ENCODE measurements at places on chromosomes 11 and 22.

DNA sequence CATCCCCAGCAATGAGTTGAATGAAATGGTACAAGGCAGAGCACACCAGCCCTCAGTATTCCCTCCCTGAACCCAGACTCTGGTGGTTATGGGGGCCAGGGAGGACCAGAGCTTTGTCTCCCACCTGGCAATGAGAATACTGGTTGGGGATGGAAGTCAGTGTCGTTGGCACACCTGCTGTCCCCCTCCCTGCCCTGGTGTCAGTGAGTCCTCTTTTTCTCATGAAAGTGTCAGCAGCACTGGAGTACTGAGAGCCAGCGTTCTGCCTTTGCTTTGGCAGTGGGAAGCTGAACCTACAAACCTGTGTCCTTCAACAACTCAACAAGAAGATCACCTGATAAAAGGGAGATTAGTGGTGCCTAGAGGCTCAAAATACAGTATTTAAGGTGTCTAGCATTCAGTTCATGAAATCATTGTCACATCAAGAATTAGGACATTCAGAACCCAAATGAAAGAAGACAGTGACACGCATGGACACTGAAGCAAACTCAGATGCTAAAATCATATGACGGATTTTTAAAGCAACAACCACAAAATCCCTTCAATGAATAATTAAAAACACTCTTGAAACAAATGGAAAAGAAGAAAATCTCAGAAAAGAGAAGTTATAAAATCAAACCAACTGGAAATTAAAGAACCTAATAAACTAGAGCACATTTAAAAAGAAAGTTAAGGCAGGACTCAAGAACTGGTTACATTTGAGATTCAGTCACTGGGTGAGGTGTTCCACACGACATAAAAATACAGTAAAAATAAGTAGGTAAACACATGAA, 77.5 kb upstream of the VPREB1 start:
- no peak for DNase-seq

- no peak for DNase-seq
These were observed 926 bp downstream of the PRR5L start for GRCh38 chr11:36296884-36297543.

DNA sequence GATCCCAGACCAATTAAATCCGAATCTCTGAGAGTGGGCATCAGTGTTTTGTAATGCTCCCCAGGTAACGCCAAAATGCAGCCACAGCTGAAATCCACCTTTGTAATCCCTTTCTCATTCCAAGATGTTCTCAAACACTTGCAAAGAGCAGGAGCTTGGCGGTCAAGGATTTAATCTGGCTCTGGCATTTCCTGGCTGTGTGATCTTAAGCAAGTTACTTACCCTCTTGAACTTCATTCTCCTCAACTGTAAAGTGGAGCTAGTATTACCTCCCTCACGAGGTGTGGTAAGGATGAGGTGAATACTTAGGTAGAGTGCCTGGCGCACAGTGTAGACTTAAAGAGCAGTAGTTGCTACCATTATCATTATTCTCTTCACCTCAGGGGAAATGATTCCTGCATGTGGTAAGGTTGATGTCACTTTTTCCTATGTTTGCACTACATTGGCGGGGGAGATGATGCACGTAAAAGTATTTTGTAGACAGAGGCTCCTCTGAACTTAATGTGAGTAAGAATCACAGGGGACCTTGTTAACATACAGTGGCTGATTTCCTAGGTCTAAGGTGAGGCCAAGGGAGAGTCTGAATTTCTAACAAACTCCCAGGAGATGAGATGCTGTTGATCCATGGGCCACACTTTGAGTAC, 210.4 kb upstream of the PITPNB start:
- DNase-seq: no peak

GRCh38 chr11:12949453-12949852, 59.7 kb upstream of the RASSF10 start:
- DNase-seq: no peak

DNA sequence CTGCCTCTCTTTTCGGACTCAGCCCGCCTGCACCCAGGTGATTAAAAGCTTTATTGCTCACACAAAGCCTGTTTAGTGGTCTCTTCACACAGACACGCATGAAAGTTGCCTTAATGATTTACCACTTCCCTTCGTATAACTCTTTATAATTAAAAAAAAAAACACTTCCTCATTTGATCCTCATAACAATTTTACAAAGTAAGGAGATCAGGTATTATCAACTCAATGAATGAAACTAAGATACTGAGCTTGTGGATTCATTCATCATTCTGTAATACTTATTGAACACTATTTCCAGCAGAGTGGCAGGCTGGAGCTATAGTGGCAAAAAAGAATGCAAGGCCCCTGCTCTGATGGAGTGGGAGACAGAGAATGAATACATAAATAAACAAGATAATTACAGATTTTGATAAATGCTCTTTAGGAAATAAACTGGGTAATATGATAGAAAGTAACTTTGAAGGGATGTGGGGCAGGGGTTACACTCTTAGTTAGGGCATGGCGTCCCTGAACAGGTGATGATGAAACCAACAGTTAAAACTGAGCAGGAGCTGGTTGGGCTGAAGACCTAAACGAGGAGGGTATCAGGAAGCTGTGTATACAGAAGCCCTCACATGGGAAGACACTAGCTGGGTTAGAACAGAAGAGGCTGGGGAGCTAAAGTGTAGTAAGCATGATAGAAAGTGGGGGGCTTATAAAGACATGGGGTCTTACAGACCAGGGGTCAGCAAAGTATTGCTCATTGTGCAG, 5.4 kb upstream of the CRTAM start:
- no peak for DNase-seq

All from DMS79 (cell line).